ENCODE measurements at places on chromosomes 11 and 22.
A peak's percentile ranks its signal among the peaks of the same experiment; 100 is the strongest.

DNA sequence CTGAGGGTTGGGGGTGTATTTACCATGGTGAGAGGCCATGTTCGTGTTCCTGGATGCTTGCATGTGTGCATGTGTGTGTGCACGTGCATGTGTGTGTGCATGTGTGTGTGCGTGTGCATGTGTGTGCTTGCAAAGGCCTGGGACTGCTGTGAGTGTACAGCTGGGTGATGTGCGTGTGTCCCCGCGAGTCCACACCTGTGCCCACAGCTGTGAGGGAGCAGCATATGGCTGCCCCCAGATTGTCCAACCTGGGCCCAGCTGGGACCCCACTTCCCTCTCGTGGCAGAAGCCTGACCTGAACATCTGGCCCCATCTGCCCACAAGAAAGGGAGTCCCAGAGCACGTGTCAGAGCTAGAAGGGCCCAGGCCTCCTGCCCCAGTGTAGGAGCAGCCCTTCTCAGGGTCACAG, 8.4 kb upstream of the CD248 start:
- no peak for DNase-seq

GRCh38 chr11:612201-612960, 3.4 kb downstream of the IRF7 start:
- DNase-seq: no peak

GRCh38 chr11:128909438-128910125, 18.4 kb downstream of the KCNJ5 start:
- no peak for DNase-seq

DNA sequence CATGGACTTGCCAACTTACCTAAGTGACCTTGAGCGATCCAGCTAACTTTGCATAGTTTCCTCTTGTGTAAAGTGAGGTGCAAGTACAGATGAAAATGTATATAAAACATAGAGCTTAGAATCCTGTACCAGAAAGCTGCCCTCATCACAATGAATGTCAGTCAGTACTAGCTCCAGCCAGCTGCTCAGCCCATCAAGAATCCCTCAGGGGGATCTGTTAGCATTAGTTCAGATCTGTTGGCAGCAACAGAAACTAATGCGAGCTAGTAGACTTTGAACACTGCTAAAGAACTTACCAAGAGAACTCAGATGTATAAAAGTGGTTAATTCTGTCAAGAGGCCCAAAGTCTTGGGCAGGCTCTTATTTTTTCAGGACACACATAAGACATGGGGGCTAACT, 6.3 kb upstream of the C11orf91 start:
- DNase-seq: no peak

DNA sequence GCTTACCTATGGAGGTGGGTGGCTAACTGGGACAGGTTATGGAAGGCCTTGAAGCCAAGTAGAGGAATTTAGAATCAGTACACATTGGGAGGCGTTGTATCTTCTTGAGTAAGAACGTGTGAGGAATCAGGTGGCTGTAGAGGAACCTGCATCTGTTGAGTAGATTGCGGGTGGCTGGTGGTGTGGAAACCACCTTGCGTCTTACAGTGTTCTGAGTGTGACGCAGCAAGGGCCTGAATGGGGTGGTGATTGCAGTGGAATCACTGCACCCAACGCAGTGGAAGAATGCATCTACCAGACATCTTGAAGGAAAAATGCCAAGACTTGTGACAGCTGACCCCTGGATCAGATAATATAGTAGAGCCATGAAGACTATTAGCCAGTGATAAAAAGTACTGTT, 110.8 kb upstream of the NNMT start:
- no peak for DNase-seq

- DNase-seq: no peak
Observed at GRCh38 chr11:1034001-1034400, 2.5 kb downstream of the MUC6 start.

DNA sequence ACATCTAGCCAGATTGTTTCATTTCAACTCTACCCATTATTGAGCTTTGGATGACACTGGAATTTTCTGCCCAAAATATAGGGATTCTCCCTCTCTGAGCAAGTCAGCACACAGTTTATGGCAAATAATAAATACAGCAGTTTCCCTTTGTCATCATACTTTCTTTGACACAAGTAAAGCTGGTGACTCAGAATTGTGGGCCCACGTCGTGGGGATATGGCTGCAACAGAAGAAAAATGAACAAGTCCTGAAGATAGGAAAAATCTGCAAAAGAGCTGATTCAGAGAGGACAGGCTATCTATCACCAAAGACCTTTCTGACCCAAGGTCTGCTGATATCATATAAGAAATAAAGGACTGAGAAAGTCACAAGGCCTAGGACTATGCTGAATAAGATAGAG, 236.3 kb upstream of the ZC3H12C start:
- peak; percentile 45 for DNase-seq

DNA sequence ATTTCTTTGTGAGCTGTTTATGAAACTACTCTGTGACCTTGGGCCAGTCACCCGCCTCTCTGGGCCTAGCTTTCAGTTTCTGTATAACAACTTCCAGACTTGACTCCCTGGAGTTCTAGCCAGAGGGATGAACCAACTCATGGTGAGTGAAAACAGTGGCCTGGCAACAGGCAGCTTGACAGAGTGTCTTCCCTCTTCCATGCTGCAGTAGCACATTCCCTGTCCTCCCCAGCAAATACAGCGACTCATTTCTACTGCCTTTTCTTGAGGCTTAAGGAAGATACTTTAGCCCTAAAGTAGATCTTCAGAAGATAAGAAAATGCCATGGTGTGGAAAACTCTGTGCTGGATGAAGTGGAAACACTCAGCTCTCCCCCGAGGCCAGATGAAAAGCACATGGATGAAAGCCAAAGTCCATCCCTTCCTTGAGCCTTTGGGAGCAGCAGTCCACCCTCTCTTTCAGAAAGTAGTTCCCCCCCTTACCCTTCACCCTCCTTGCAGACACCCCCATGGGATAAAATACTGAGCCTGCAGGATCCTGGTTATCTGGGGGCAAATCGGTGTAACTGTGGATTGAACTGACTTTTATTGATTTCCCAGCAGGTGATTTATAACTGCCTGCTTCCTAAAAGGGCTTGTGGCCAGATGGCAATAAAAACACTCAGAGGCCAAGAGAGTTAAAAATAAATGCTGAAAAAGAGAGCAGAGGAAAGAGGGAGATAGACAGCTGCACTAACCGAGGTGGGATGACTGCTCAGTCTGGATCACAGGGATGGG, 24.1 kb downstream of the IRAG1 start:
- peak; percentile 69 for DNase-seq

- DNase-seq: peak; percentile 84
Observed at GRCh38 chr11:117259417-117259816, 26.9 kb downstream of the RNF214 start.

DNA sequence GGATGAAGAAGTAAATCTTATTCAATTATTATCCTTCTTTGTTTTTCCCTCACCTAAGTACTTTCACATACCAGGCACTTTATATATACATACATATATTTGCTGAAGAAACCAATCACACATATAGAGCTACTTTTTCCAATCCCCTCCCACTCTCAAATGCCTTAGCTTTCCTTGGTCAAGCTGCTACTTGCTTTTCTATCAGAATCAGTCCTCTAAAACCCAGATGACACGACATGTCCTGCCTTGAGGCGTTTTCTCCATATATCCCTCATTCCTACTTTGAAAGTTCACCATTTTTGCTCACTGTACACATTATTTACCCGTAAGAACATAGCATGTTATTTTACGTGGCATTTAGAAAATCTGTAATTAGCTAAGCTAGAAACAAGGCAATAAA, 5.4 kb downstream of the RAB38 start:
- no peak for DNase-seq

GRCh38 chr11:80457823-80458222, 1017.0 kb upstream of the TENM4 start:
- DNase-seq: no peak

- DNase-seq: no peak
Observed at GRCh38 chr11:33654594-33654993, 46.0 kb downstream of the C11orf91 start.

GRCh38 chr11:35040221-35040942, 98.6 kb upstream of the CD44 start:
- DNase-seq: peak; percentile 85

GRCh38 chr11:62205441-62205840, 3.0 kb upstream of the SCGB2A1 start:
- DNase-seq: no peak

DNA sequence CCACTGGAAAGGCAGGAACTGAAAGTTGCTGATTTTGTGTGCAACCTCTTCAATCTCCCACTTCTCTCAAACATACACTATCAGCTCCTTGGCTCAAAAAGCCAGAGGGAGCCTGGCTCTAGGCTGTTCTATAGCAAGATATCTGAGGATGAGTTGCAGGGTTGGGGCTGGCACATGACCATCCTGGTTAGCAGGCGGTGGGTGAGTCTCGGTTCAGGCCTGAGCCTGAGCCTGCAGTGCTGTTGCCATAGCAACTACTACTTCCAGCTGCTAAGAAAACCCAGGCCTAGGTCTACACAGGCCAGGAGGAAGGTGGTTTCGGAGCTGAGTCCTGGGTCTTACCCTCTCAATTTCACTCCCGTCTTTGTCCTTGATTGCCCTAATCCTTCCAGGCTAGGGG, 39.0 kb downstream of the CWC15 start:
- DNase-seq: peak; percentile 66

GRCh38 chr22:20230777-20231420, 37.2 kb downstream of the RTN4R start:
- no peak for DNase-seq

DNA sequence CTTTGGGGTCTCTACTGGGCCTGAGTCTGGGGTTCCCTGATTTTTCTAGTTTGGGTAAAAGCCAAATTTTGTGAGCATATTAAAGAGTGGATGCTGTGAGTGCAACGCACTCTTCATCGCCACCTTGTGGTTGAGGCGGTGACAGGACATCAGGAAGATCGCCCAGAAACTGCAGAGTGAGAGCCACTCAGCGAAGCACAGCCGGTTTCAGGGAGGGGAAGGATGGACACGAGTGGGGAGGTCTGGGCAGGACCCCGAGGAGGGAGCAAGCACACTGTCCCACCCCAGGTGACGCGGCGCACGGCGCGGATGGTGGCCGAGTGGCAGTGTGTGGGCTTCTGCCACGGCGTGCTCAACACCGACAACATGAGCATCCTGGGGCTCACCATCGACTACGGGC, 9.1 kb downstream of the SELENOO start:
- peak; percentile 61 for DNase-seq

DNA sequence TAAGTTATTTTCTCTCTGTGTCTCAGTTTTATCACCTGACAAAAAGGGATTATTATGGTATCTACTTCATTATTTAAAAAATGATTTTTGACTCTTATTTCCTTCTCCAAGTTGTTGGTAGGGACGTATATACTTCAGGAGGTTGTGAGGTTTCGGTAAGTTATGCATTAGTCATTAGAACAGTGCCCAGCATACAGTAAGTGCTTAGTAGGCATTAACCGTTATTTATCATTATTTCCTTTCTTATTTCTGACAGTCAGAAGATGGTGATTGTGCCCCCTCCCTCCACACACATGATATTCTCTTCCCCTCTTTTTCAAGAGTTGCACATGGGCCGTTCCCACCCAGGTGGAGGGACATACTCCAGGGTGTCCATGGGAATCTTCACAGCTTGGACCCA, 36.1 kb downstream of the SLCO2B1 start:
- no peak for DNase-seq

DNA sequence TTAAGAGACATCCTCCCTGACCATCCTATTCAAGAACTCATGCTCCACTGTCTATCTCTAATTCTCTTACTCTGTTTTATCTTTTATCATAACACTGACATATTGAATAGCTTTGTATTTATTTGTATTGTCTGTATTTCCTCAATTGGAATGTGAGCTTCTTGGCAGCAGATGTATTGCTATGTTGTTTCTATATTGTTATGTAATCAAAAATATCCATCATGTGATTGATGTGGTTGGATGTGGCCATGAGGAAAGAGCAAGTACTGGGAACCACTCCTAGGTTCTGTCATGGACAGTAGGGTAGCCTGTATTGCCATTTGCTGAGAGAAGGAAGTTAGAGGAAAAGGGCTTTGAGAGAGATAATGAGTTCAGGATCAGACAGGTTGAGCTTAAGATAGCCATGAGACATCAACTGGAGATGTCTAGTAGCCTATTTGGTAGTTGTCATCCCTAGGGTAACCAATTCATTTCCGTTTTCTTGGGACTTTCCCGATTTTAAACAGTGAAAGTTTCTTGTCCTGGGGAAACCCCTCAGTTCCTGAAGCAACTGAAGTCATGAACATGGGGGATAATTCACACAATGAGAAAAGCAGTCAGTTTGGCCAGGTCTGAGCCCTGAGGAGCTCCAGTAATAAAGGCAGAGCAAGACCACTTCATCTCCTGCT, 404.5 kb downstream of the INSC start:
- no peak for DNase-seq

DNA sequence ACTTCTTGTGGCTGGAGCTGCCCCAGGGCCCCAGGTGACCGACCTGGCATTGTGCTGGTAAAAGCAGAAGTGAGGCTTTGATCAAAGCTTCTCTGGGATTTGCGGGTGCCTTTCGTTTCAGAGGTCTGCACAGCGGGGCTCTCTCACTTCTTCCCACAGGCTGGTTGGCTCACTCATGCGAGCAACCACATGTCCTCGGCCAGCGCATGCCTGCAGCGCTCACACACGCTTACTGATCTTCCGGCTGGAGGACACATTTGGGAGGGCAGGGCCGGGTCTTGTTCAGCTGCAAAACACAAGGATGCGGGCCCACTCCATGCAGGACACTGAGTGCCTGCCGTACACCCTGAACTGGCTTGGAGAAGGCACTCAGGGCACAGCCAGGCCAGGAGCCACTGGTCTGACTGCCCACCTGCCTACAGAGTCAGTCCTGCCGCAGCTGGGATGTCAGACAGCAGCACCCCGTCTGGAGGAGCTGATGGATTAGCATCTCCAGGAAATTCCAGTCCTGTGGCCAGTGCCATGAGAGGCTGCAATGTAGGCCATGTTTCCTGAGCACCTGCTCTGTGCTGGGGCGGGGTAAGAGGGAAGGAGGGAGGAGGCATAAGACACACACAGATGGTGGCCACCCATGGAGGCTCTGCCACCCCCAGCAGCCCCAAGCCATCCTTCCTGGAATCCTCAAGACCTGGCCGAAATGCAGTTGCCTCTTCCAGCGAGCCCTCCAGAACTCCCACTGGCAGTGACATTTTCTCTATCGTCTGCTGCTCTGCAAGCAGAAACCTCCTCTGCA, 1383.2 kb downstream of the BRD1 start:
- DNase-seq: peak; percentile 62

DNA sequence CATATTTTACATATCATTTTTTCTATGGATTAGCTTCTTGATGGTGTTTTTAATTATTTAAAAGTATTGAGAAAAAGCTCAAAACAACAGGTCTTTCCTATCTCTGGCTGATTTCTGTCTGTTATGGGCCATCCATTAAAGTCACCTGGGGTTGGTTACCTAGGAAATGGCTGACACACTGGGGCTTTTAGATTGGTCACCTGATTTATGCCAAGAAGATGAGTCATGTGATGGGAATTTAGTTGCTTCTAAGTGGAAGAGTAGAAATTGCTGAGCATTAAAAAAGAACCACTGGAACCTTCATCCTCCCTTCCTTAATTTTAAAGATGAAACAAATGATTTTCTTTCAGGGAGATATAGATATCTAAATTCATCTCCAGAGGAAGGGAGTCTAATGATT, 48.8 kb upstream of the LARGE1 start:
- DNase-seq: peak; percentile 1

GRCh38 chr11:105458071-105458470, 151.8 kb upstream of the GRIA4 start:
- no peak for DNase-seq

GRCh38 chr22:44574057-44574639, 76.1 kb upstream of the RTL6 start:
- DNase-seq: peak; percentile 47

- no peak for DNase-seq
Observed at GRCh38 chr11:69639831-69640230, 1.1 kb upstream of the CCND1 start.

Measured in fibroblast of skin of right biceps (primary cell).